ENCODE measurements at places on chromosomes 5 and 9.

- DNase-seq, result no peak
These were observed 315.3 kb downstream of the GADD45G start for GRCh38 chr9:89920131-89920530.

GRCh38 chr9:76358628-76359280 is 35.5 kb downstream of the RFK start:
- DNase-seq, result no peak

DNA sequence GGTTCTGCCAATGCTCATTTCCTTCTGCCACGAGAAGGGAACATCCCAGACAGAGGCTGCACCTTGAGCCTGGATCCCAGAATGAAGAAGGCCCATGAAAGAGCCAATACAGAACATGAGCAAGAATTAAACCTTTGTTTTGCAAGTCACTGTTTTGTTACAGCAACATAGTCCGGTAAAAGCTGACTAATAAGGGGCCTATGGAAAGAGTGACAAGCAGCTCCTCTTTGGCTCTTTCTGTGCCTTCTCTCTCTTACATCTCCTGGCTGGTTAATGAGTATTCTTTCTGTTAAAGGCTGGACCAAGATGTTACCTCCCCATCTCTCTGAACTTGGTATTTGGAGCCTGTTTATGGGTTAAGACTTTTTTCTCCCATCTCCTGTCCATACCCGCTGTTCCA is 10.8 kb downstream of the GFRA3 start:
- no peak for DNase-seq

DNA sequence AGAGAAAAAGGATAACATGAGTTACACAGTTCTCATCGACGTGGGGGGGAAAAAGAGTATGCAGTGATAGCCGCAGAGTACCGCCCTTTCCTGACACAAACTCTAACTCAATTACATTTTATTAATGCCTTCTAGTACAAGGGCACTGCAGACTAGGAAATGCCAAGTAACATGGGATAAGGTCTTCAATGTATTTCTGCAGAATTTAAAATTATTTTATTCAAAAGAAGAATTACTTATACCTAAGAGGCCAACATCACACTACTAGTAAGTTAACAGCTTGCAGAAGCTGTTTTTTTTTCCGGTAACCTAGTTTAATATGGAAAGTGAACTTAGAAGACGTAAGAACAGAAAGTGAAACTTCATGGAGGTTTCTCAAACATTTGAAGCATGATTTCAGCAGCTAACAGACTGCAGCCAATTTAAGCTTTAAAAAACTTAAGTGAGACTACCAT is 3.9 kb downstream of the SETX start:
- no peak for DNase-seq

GRCh38 chr5:100889896-100890295 is 13.2 kb downstream of the ST8SIA4 start:
- no peak for DNase-seq

All from glomerular endothelial cell (primary cell).